ENCODE measurements at places on chromosomes 12 and 14. TPM values are rescaled to one million over a fixed set of nuclear protein-coding genes. Genes with fewer than 3 reads are reported as not detected.
A peak's percentile ranks its signal among the peaks of the same experiment; 100 is the strongest.

The BCL2L2 gene
- 29.1 TPM for total RNA-seq

The CAPZA3 gene
- total RNA-seq: not detected

The ATXN2 gene
- 34.7 TPM for total RNA-seq

The KRT6C gene
- 7.6 TPM for total RNA-seq

The E2F7 gene
- 20.8 TPM for total RNA-seq

The SLCO1B1 gene
- not detected for total RNA-seq

The ZFHX2 gene
- total RNA-seq: 0.32 TPM

The HHIPL1 gene
- total RNA-seq: 0.46 TPM

The GLI1 gene
- 3.8 TPM for total RNA-seq

- DNase-seq: peak; percentile 79
These were observed 15.4 kb upstream of the MIA2 start for GRCh38 chr14:39218171-39218769.

DNA sequence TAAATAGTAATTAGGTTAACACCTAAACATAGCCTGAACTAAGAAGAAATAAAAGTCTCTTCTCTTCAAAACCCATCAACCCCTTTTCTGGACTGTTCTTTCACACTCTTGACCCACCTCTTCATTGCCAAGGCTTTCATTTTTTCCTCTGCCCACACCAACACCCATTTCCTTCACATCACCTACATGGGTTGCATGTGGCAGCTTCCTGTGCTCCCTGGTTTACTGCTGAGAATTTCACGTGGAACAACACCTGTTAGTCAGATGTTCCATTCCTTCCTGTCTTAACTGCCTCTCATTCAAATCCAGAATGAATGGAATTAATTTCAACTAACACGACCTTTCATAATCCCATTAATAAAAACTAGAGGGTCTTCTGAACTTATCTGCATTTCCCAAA, 157.3 kb downstream of the BCAT1 start:
- DNase-seq: no peak

- DNase-seq: no peak
These were observed 93.0 kb downstream of the PPP1R12A start for GRCh38 chr12:79841878-79842265.

- no peak for DNase-seq
These were observed 1416.7 kb downstream of the FSCB start for GRCh38 chr14:43090380-43090779.

DNA sequence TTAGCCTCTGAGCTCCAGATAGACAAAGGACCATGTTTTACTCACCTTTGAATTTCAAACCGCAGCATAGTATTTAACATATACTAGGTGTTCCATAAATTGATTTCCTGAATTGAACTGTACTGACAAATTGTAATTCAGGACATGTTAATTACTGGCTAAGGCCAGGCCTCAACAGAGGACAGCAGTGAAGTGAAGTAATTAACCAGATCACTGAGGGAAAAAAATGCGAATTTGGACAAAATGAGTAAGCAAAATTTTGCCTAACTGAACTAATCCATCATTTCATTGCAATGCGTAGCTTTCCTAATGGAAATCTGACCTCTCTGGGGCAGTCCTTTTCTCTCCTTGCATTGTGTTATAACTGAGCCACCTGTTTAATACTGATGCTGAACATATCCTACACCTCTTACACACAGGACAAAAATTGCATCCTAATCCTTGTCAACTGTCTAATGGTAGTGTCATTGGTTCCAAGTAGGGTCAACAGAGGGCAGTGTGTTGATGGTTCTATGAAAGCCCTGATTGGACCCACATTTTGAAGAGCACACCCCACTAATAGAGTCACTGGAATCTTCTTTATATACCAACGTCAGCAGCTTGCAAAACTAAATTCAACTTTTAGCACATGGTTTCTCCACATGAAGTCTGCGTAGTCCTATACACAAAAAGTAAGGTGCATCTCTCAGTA, 148.4 kb downstream of the SLC25A21 start:
- DNase-seq: no peak

DNA sequence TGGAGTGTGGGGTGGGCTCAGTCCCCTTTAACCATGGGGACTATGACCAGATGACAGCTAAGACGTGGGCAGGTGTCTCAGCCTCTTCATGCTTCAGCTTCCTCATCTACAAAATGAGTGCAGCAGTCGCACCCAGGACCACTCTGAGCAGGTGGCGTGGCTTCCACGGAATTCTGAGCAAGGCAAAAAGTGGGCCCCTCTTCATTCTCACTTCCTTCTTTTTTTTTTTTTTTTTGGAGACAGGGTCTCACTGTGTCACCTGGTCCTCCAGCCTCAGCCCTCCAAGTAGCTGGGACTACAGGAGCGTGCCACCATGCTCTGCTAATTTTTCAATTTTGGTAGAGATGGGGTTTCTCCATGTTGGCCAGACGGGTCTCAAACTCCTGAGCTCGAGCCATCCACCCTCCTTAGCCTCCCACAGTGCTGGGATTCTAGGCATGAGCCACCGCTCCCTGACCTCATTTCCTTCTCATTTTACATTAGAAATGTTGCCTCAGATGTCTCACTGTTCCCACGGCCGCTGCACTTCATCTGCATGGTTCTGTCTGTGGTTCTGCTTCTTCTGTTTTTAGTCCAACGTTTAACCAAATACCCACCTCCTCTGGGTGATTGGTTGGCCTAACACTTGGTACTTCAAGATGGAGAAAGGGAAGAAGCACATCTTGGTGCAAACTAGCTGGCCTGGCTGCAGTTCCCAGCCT, 41.3 kb upstream of the BCL7A start:
- DNase-seq: no peak

DNA sequence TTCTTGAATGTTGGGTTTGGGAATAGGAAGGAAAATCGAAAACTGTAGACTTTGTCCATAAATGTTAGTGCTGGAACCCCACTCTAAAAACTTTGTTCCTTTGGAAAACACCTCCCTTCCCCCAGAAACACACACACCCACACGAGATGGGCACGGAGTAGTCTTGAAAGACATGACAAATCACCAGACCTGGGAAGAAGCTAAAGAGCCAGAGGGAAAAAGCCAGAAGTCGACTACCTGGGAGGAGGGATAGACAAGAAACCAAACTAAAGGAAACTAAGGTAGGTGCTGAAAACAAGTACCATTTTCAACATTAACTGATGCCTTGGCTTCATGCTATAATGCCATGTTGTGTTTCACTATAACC, 925 bp upstream of the NANOG start:
- DNase-seq: no peak

- DNase-seq: no peak
These were observed 93.5 kb upstream of the PTHLH start for GRCh38 chr12:28065889-28066630.

DNA sequence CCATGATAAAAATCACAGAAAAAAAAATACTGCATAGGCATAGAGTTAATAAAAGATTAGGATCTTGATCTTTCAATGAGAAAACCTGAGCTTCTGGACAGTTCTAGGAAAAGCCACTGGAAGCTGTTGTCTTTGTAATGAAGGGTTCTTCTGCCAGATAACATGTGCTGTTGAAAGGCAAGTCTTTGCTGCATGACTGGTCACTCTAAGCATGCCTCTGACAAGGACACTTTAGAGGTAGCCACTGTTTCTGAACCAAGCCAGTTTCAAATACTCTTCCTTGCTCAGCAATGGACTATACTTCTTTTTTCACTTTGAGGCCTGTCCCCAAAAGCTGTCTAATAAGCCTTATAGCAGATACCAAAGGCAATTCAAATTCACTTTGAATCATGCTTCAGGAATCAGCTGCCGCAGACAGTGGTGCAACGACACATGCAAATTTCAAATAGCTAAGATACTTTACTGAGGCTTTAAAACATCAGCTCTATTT, 70.2 kb downstream of the BTG1 start:
- DNase-seq: no peak

GRCh38 chr14:46747001-46747652, 95.5 kb upstream of the RPL10L start:
- no peak for DNase-seq

GRCh38 chr14:72332871-72333270, 400.6 kb downstream of the RGS6 start:
- DNase-seq: no peak

- peak; percentile 66 for DNase-seq
These were observed 33.8 kb downstream of the WBP11 start for GRCh38 chr12:14769466-14769968.

Measured in foreskin keratinocyte (primary cell).